Testis (tissue), 5 donors: ENCODE measurements at places on chromosomes 1 and 21. TPM values are rescaled to one million over a fixed set of nuclear protein-coding genes. Genes with fewer than 3 reads are reported as not detected.

The IFNLR1 gene
- total RNA-seq, result 0.63 TPM

The CTSK gene
- total RNA-seq, result 24.7 TPM

The NBPF4 gene
- total RNA-seq, result 6.9 TPM

DNA sequence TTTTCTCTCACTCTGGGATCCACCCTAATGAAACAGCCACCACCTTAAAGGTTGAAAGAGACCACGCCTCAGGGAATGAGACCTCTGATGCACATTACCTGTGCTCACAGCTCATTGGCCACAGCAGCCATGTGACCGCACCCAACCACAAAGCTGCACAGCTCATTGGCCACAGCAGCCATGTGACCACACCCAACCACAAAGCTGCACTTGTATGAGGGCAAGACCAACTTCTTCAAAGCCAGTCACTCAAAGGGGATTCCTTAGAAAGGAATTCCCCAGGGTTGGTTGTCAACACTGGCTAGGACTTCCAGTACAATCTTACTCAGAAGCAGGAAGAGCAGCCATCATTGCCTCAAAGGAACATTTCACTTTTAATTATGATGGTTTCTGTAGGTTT, 43.6 kb upstream of the PDE9A start:
- H3K36me3 ChIP-seq, result no peaks in the 10 kb centered on the region
- no peak overlapping the region for H3K27ac ChIP-seq
- no peak overlapping the region for H3K4me3 ChIP-seq

DNA sequence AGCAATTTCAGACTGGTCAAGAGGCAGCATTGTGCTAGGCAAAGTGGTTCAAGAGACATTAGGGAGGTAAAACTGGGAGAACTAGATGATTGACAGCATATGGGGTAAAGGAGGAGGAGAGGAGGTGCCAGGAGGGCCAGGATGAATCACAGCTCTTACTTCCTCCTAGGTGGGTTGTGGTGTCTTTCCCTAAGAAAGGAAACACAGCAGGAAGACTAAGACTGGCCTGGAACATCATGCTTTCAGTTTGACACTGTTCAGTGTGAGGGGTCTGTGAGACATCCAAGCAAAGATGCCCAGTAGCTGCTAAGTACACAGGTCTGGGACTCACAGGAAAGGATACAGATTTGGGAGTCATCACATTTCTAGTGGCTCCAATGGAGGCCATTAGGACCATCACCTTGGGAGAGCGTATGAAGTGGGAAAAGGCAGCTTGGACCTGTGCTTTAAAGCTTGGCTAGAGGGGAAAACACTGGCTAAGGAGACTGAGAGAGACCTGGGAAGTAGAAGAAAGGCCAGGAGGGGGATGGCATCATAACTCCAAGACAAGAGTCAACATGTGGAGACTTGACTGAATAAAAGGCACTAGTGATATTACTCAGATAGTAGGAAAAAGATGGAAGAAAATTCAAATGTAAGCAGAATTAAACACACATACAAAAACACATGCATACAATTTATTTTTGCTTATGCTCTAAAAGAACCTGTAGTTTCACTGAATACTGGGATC, 17.3 kb downstream of the CD58 start:
- H3K36me3 ChIP-seq, result no peaks in the 10 kb centered on the region
- H3K27ac ChIP-seq, result no peak overlapping the region
- H3K4me3 ChIP-seq, result no peak overlapping the region
- no peaks in the 10 kb centered on the region for H3K27me3 ChIP-seq
- no peak for DNase-seq

GRCh38 chr1:209769171-209769904, 13.5 kb downstream of the TRAF3IP3 start:
- DNase-seq, result peak; percentile 44
- no peaks in the 10 kb centered on the region for H3K27me3 ChIP-seq
- H3K4me3 ChIP-seq, result no peak overlapping the region
- H3K27ac ChIP-seq, result peak overlapping the region; percentile 29
- H3K36me3 ChIP-seq, result no peaks in the 10 kb centered on the region
- peaks cover 17% of the 10 kb centered on the region for H3K4me1 ChIP-seq

GRCh38 chr1:50454911-50455310, 31.7 kb upstream of the DMRTA2 start:
- H3K4me1 ChIP-seq, result no peaks in the 10 kb centered on the region
- DNase-seq, result no peak

DNA sequence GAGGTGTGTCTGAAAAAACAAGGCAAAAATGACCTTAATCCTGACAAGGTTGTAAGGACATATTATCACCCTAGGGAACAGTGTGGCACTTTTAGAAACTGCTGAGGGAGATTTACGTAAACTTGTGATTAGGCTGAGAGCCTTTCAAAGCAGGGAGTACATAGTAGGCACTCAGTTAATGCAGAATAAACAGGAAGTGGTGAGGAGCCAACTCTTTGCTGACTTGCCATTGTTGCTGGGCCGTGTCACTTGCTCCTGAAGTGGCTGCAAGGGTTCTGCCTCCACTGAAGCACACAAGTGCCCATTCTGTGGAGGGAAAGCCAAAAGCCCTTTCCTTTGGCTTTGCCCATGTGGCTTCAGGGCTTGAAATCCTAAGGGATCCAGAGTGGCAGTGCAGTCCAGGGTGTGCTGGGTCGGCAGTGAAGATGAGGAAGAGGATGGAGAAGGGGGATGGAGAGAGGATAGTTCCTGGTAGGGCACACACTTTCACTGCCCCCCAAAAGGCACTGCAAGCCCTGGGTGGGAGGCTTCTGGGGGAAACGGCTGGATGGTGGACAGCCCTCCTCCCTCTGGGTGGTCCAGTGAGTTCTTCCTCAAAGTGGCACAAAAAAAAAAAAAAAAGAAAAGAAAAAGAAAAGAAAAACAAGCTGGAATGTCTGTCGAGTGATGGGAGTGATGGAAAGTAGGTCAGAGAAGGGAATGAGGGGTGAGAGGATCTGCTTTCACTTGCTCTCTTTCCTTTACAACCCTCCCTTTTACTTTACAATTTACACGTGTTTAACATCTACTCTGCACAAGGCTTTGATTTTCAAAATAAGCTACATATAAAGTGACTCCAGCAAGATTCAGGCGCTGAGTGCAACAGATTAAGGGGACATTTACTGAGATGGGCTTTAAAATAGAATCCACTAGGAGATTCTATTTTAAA, 13.7 kb upstream of the RHEX start:
- H3K36me3 ChIP-seq, result no peaks in the 10 kb centered on the region
- H3K27ac ChIP-seq, result no peak overlapping the region

DNA sequence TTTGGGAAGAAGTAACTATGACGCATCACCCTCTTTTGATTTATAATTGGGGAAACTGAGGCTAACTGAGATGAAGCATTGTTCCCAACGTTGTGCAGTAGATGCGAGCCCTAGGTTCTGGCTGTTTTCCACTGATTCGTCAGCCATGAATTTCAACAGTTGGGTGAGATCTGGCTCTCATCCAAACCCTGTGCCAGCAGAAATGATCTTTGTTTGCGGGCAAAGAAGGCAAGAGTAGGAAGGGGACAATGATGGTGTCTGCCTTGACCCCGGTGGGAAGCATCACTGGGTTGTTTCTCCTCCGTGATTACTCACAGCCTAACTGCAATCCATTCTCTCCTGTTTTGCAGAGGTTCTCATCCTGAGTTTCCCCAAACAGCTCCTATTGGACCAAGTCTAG, 142.3 kb downstream of the MIS18A start:
- no peak overlapping the region for H3K27ac ChIP-seq
- no peak for DNase-seq
- H3K4me3 ChIP-seq, result no peak overlapping the region
- H3K27me3 ChIP-seq, result no peaks in the 10 kb centered on the region

GRCh38 chr1:175548774-175549173, 194.6 kb downstream of the TNR start:
- no peak overlapping the region for H3K27ac ChIP-seq
- no peak for DNase-seq
- H3K4me3 ChIP-seq, result no peak overlapping the region

- no peak overlapping the region for H3K27ac ChIP-seq
- no peak for DNase-seq
- no peaks in the 10 kb centered on the region for H3K27me3 ChIP-seq
- H3K4me3 ChIP-seq, result no peak overlapping the region
Measured at GRCh38 chr1:87600055-87600850, 271.6 kb downstream of the LMO4 start.

DNA sequence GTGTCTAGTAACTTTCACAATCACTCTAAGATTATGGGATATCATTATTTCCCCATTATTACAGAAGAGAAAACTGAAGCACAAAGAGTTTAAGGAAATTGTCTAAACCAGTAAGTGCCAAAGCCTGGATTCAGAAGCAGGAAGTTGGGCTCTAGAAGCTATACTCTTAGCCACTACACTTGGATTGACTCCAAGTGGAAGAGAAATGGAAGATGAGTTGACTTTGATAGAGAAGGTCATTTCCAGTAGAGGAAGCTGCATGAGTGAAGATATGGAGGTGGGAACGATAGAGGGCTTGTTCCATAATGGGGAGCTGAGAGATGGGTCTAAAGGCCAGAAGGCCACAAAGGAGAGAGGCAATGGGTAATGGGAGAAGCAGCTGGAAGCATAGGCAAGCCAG, 11.7 kb upstream of the TDRD10 start:
- H3K36me3 ChIP-seq, result no peaks in the 10 kb centered on the region
- no peak for DNase-seq
- no peak overlapping the region for H3K27ac ChIP-seq
- peaks cover 11% of the 10 kb centered on the region for H3K4me1 ChIP-seq
- H3K27me3 ChIP-seq, result no peaks in the 10 kb centered on the region

DNA sequence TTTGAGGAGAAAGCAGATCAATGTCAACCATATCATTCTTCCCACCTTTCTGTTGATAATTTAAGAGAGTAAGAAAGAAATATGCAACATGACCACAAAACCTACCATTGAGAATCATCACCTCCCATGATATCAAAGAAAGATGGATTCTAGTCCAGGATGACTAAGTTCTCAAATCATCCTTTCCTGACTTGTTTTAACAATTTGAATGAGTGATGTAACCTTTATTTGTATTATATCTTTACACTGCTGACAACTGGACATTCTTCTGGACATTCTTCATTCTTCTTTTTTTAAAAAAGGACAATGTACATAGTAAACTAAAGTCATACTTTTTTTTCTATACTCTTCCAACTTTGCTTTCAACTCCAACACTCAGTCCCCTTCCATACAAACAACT, 9.5 kb downstream of the PSMB4 start:
- H3K36me3 ChIP-seq, result no peaks in the 10 kb centered on the region
- DNase-seq, result no peak
- H3K27ac ChIP-seq, result no peak overlapping the region
- H3K4me3 ChIP-seq, result no peak overlapping the region

DNA sequence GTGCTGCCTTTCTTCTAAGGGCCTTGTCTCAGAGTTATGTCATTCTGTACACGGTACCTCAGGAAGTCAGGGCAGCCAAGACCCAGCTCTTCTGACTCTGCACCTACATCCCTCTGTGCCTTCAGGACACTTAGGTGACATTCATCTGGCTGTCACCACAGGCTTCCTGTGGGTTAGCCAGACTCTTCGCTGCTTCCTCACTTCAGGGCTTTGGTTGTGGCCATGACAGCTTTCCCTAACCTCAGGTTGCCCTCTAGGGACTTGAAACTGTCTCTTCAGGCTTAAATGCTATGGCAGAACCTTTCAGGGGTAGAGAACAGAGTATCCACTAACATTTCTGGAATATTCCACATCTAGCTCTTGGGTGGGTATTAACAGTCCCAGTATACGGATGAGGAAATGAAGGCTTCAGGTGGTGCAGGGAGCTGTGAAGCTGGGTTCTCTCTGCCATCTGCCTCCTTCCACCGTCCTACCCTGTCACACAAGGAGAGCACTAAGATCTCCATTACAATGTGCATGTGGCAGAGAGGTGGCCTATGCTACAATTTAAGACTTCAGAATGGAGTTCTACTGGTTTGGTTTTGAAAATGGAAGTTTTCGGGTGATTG, 9.9 kb downstream of the TSSK3 start:
- no peak overlapping the region for H3K27ac ChIP-seq
- no peaks in the 10 kb centered on the region for H3K36me3 ChIP-seq
- no peaks in the 10 kb centered on the region for H3K27me3 ChIP-seq
- no peak overlapping the region for H3K4me3 ChIP-seq

GRCh38 chr1:64578270-64578973, 108.5 kb downstream of the CACHD1 start:
- no peak overlapping the region for H3K27ac ChIP-seq
- no peak for DNase-seq
- H3K27me3 ChIP-seq, result no peaks in the 10 kb centered on the region
- H3K4me3 ChIP-seq, result no peak overlapping the region
- no peaks in the 10 kb centered on the region for H3K36me3 ChIP-seq

DNA sequence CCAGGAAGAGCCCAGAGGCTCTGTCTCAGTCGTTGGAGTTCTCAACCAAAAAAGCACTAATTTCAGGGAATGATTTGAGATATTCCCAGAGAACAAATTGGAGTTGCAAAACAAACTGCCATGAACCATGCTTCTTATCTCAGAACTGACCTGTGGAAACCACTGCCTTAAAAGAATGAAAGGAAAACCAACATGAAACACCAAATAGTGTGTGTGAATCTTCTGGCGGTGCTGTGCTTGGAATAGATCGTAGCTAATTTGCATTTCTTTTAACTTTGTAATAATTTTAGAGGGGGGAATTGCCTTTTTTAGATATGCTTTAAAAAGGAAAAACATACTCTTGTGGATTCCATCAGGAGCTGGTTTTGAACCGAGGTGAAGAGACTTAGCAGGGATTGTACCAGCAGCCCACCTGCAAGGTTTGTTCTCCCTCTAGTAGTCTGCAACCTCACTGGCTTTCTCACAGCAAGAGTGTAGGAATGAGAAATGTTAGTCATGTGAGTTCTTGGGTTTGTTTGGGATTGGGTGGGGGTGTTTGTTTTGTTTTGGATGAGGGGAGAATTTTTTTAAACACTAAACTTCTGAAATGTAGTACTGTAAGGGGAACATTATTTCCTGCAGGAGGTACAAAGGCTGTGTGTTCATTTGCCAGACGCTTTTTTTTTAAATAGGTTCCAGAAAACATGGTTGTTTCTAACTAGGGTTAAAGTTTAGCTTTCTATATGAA, 45.7 kb upstream of the ANGPTL1 start:
- H3K4me3 ChIP-seq, result no peak overlapping the region
- H3K36me3 ChIP-seq, result no peaks in the 10 kb centered on the region
- DNase-seq, result no peak

DNA sequence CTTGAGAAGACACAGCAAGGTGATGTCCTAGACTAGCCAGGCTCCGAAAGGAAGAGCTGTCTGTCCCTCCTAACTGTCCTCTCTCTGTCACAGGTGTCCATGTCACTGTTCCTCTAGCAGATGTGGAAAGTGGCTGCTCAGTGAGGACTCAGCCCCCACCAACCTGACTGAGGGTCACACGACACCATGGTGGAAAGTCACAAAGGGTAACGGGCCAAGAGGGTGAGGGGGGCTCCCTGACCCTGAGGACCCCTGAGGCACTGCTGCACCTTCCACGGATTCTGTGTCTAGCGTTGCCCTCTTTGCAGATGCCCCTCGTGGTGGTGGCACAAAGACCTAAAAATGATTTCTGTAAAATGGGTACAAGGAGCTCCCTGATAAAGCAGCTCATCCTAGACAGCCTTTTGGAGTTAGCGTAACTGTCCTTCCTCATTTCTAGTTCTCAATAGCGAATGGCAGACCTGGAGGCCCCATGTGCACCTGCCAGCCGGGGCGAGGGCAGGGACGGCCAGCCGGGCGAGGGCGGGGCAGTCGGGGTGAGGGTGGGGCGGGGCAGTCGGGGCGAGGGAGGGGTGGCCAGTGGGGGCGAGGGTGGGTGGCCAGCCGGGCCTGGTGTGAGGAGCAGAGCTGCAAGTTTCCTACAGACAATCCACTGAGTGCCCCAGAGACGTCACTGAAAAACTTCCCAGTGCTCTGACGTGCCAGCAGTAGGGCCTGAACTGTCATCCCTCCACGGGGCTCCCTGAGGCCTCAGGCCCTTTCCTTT, 23.4 kb downstream of the POFUT2 start:
- no peak overlapping the region for H3K27ac ChIP-seq
- H3K27me3 ChIP-seq, result no peaks in the 10 kb centered on the region
- H3K4me1 ChIP-seq, result no peaks in the 10 kb centered on the region
- no peaks in the 10 kb centered on the region for H3K36me3 ChIP-seq
